ENCODE measurements at places on chromosomes 12 and 14. TPM values are rescaled to one million over a fixed set of nuclear protein-coding genes. Genes with fewer than 3 reads are reported as not detected.
A peak's percentile ranks its signal among the peaks of the same experiment; 100 is the strongest.

RFX4 gene
- total RNA-seq: not detected

GRCh38 chr14:99195602-99196309, 76.2 kb downstream of the BCL11B start:
- peaks cover 6% of the 10 kb centered on the region for H3K36me3 ChIP-seq
- no peak for DNase-seq
- H3K27me3 ChIP-seq: no peaks in the 10 kb centered on the region

GRCh38 chr12:64029013-64029857, 184.7 kb downstream of the SRGAP1 start:
- peaks cover 7% of the 10 kb centered on the region for H3K27me3 ChIP-seq
- H3K36me3 ChIP-seq: no peaks in the 10 kb centered on the region
- H3K27ac ChIP-seq: no peak overlapping the region
- DNase-seq: no peak
- no peaks in the 10 kb centered on the region for H3K4me1 ChIP-seq

DNA sequence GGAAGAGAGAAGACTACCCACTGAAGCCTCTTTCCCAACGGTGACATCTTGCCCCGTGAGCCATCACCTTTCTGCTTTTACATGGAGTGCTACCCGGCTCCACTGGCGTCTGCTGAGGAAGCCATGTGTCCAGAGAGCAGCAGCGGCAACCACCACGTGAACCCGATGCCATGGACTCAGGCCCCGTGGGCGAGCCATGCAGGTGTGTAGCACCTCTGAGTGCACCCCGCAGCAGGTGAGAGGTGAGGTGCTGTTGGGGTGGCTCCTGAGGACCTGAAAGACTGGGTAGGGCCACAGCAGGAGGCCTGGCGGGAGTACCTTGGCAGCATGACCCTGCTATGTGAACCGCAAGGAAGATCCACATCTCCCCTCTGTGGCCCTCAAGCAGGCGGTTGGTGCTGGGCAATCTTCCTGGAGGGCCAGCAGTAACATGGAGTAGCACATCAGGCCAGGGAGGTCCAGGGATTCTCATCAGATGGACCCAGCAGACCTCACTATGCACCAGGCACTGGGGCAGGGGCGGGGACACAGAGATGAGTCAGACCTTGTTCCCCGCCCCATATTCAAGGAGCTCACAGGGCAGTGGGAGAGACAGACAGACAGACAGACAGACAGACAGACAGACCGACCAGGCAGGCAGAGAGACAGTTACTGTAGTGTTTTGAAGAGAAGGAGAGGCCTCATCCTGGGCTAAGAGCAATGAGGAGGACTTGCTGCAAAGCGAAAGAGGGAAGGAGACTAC, 129.6 kb downstream of the PAPOLA start:
- no peak overlapping the region for H3K4me3 ChIP-seq
- H3K27ac ChIP-seq: no peak overlapping the region
- H3K4me1 ChIP-seq: no peaks in the 10 kb centered on the region
- no peaks in the 10 kb centered on the region for H3K36me3 ChIP-seq

- no peaks in the 10 kb centered on the region for H3K27me3 ChIP-seq
- no peaks in the 10 kb centered on the region for H3K4me1 ChIP-seq
- H3K36me3 ChIP-seq: peaks cover 1% of the 10 kb centered on the region
- no peak overlapping the region for H3K4me3 ChIP-seq
Observed at GRCh38 chr12:110170535-110171185, 46.5 kb downstream of the IFT81 start.

NFATC4 gene
- 11.3 TPM for total RNA-seq

DNA sequence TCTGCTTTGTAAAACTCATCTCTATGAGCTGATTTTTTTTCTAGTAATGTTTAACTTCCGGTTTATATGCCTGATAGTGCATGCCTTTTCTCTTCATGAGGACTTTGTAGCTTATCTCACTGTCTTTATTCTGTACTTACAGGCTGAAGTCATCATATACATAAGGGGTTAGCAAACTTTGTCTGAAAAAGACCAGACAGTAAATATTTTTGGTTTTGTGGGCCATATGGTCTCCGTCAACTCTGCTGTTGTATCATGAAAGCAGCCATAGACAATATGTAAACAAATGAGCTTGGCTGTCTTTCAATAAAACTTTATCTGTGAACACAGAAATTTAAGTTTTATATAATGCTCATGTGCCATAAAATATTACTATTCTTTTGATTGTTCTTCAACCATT, 172.1 kb downstream of the GXYLT1 start:
- no peaks in the 10 kb centered on the region for H3K4me1 ChIP-seq
- DNase-seq: no peak
- H3K4me3 ChIP-seq: no peak overlapping the region
- no peak overlapping the region for H3K27ac ChIP-seq

DNA sequence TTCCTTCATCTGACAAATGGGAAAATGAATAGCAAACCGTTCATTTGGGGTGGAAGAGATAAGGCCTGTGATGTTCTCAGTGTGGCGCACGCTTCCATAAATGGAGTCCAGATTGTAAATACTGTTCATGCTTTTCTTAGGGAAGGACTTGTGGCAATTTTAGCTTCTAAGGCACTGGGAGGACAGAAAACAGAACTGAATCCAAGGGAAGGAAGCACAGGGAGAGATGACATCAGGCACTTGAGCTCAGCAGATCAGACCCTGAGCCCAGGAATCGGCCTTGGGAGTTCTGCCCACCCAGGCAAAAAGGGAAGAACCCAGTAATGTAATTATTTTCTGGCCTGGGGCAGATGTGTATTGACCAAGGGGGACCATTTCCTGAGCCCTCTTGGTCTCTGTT, 7.2 kb upstream of the SH2B3 start:
- H3K36me3 ChIP-seq: peaks cover 3% of the 10 kb centered on the region
- no peak overlapping the region for H3K27ac ChIP-seq
- no peak overlapping the region for H3K4me3 ChIP-seq
- DNase-seq: no peak

OAS3 gene
- total RNA-seq: 39.3 TPM

DNA sequence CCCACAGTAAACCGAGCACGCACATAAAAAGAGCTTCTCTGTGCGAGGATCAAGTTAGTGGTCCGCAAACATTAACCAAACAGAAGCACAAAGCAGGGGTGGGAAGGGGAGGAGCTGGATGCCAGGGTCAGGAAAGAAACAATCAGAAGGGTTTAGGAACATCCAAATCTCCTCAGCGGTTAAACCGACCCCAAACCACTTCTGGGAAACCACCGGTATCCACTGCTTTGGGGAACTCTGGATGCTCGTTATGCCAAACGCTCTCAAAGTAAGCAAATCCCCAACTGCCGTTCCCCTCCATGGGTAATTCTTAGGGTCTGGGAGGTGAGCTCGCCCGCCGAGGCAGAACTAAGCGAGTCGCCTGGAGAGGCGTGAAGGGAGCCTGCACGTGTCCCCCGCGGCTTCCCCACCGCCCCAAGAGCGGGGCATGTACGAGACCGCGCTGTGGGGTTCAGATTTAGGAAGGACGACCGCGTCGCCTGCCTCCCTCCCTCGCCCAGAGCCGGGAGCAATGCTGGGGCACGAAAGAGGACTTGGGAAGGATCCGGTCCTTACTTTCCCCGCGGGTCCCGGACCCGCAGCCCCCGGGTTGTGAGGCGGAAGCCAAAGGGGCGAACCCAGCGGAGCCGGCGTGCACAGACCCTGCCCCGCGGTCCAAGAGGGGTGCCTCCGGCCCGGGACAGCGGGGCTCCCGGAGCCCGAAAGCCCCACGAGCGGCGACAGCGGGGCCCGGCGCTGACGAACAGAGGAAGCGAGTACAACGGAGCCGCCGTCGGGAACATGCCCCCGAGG, 711 bp downstream of the SBNO1 start:
- H3K4me3 ChIP-seq: peak overlapping the region; percentile 95
- no peaks in the 10 kb centered on the region for H3K27me3 ChIP-seq
- H3K4me1 ChIP-seq: peaks cover 36% of the 10 kb centered on the region
- no peaks in the 10 kb centered on the region for H3K36me3 ChIP-seq
- H3K27ac ChIP-seq: peak overlapping the region; percentile 86
- DNase-seq: peak; percentile 40

DNA sequence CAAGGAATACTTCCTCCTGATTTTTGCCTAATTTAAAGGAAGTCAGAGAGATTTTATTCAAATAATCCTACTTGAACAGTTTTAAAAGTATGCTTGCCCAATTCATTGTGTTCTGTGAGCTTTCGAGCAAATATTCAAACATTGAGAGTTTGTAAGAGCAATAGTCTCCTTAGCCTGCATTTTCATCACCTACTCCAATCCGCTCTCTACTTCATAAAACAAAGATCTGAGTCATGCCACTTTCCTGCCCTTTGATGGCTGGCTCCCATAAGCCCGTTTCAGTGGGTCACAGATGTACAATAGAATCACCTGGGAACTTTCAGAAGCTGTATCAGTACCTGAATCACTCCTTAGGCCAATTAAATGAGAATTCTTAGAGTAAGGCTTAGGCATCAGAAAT, 319.2 kb downstream of the PDZRN4 start:
- no peaks in the 10 kb centered on the region for H3K4me1 ChIP-seq
- H3K36me3 ChIP-seq: no peaks in the 10 kb centered on the region
- H3K27me3 ChIP-seq: peaks cover 5% of the 10 kb centered on the region
- H3K27ac ChIP-seq: no peak overlapping the region

DNA sequence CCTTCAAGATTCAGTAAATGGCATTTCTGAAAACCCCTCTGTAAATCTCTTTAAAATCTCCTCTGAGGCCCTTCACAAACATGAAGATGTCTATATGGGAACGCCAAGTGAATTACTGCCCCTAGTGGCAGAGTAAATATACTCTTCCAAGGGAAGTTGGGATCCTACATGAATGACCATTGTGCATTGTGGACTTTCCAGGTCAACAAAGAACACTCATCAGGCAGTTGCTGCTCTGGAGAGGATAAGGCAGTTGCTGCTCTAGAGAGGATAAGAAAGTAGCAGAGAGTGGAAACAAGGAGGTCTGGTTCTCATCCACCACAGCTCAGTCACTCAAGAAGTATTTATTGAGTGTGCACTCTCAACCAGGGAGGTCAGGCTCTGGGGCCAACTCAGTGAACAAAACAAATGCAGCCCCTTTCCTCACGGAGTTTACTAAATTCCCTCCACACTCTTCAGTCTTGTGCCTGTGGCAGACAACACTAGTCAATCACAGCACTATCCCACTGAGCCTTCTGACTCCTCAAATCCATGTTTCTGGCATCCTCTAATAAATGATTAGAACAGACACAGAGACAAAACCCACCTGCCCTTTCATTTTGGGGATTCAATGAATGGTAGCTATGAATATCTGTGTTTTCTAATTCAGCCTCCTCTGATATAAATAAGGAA, 52.9 kb downstream of the SVOP start:
- H3K36me3 ChIP-seq: no peaks in the 10 kb centered on the region
- H3K4me1 ChIP-seq: no peaks in the 10 kb centered on the region
- no peak for DNase-seq
- H3K4me3 ChIP-seq: no peak overlapping the region
- peaks cover 7% of the 10 kb centered on the region for H3K27me3 ChIP-seq

- no peaks in the 10 kb centered on the region for H3K27me3 ChIP-seq
- H3K4me3 ChIP-seq: no peak overlapping the region
- peaks cover 38% of the 10 kb centered on the region for H3K4me1 ChIP-seq
Observed at GRCh38 chr14:99413911-99414310, 66.7 kb downstream of the SETD3 start.

GRCh38 chr12:112868459-112869041, 38.2 kb upstream of the OAS1 start:
- no peak for DNase-seq
- no peak overlapping the region for H3K27ac ChIP-seq
- no peak overlapping the region for H3K4me3 ChIP-seq
- H3K36me3 ChIP-seq: no peaks in the 10 kb centered on the region

GLIPR1L2 gene
- 0.16 TPM for total RNA-seq

GRCh38 chr12:115313929-115314328, 630.0 kb upstream of the TBX3 start:
- no peak overlapping the region for H3K27ac ChIP-seq
- no peak for DNase-seq
- H3K36me3 ChIP-seq: no peaks in the 10 kb centered on the region
- H3K4me1 ChIP-seq: no peaks in the 10 kb centered on the region
- peaks cover 6% of the 10 kb centered on the region for H3K27me3 ChIP-seq

DNA sequence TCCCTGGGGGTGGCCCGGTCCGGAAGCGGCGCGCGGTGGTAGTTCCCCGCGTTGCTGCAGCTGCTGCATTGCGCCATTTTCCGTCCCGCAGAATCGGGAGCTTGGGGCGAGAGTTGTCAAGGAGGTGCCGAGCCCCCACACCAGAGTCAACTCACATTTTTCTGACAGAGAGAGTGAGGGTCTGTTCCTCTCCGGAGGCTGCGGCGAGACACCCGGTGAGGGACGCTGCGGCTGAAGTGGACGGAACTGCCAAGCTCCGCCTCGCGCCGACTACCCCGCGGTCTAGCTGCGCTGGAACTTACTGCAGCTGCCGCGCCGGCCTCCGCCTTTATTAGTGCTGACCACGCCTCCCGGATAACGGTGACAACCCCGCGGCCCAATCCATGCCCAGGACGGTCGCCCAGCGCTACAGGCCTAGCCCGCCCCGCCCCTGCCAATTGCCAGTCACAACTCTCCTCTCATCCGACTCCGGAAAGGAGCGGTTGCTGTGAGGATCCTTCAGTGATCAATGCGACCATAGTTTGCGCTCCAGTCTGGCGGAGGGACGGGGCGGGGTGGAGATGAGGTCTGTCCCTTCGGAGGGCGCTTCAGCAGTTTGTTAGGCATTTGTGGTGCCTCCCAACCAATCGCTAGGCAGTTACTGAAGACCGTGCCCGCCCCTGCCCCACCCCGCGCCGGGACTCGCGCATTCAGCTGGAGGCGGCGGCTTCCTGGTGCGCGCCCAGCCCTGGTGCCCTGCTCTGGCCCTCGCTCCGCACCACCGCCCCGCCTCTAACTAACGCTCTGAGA, at the start of gene VAMP1:
Gene VAMP1 (minus strand): TSS at position 303 of the 789 bp plus-strand sequence. CDS start 146 bp downstream, at position 157.
- peaks cover 59% of the 10 kb centered on the region for H3K4me1 ChIP-seq
- peak within 1 kb of the TSS; percentile 83 for H3K27ac ChIP-seq
- H3K27me3 ChIP-seq: no peaks in the 10 kb centered on the region
- H3K36me3 ChIP-seq: peaks cover 23% of the 10 kb centered on the region
- H3K4me3 ChIP-seq: peak within 1 kb of the TSS; percentile 88
- DNase-seq: peak; percentile 99

KRT72 gene
- 2.3 TPM for total RNA-seq

DNA sequence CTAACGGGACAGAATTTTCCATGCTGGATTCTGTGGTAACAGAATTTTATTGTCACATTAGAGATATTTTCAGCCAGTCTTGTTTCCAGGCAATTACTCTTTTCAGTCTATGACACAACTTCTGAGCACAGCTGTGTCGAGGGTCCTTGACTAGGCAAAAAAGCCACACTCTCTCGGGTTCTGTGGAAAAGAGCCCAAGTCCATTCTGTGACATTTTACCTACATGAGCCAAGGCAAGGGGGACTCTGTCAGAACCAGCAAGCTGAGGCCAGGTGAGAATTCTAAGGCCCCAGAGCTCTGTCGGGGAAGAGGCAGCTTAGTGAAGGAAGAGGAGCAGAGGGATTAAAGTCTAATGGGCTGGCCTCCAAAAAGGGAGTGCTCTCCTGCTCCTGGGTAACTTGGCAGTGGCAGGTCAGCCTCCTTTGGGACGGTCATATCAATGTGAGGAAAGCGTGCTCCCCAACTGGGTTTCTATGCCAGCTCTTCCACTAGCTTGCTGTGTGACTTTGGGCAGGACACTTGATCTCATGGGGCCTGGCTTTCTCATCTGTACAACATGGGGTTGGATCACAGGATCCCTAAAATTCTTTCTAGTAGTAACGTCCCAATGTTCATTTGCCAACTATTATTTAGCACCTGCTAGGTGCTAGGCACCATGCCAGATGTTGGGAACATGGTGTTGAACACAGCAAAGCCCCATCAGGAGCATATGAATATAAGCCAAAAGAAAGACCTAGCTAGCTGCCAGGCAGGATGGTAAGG, 16.0 kb upstream of the RIC8B start:
- peaks cover 28% of the 10 kb centered on the region for H3K4me1 ChIP-seq
- no peak overlapping the region for H3K27ac ChIP-seq
- H3K27me3 ChIP-seq: no peaks in the 10 kb centered on the region
- no peaks in the 10 kb centered on the region for H3K36me3 ChIP-seq

GRCh38 chr12:4563336-4563735, 1.3 kb downstream of the DYRK4 start:
- H3K4me1 ChIP-seq: no peaks in the 10 kb centered on the region
- H3K4me3 ChIP-seq: no peak overlapping the region
- H3K27me3 ChIP-seq: peaks cover 24% of the 10 kb centered on the region
